ENCODE measurements at places on chromosomes 11 and 22.

DNA sequence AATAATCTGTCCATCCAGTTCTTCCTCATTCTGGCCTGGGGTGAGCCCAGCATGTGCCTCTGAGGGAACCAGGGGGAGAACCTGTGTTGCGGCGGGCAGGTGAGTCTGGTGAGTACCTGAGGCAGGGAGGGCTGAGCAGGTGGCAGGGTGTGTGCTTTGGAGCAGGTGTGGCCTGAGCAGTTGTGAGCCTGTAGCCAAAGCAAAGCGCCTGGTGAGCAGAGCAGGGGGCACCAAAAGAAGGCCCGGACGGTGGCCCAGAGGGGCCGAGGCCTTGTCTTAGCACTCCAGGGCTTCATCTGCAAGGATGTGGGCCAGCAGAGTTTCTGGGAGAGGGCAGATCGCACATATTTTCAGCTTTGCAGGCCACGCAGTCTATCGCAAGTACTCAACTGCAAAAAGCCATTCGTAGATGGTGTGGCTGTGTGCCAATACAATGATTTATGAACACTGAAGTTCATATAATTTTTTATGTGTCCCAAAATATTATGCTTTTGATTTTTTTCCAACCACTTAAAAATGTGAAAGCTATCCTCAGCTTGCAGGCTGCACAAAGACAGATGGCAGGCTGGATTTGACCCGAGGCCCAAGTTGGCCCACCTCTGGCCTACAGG lies 8.7 kb downstream of the GLB1L2 start:
- peak; percentile 87 for DNase-seq

DNA sequence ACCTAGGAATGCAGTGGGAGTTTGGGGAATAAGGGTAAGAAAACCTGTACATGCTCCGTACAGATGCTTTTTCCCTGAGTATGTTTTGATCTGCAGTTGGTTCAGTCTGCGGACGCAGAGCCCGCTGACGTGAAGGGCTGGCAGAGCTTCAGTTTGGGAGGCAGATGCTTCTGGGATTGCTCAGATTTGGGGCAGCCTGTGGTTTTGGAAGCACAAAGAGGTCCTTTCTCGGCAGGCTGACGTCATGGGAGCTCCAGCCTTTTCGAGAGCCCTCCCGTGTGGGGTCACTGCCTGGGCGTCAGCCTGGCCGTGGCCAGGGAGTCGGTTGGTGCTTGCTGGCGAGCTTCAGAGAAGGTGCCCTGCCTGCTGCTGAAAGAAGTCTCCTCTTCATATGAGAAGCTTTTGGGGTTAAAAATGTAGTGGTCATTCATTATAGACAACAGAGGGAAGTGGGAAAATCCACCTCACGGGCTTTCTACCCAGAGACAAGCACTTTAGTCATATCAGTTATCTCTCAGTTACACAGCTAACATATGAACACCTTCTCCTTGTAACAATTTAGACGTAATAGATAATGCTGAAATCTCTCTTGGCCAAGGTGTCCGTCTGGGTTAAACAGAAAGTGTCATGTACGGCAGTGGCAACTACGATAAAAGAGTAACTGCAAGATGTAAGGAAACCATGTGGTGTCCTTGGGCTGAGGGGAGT lies 26.8 kb downstream of the TPCN2 start:
- DNase-seq: no peak

DNA sequence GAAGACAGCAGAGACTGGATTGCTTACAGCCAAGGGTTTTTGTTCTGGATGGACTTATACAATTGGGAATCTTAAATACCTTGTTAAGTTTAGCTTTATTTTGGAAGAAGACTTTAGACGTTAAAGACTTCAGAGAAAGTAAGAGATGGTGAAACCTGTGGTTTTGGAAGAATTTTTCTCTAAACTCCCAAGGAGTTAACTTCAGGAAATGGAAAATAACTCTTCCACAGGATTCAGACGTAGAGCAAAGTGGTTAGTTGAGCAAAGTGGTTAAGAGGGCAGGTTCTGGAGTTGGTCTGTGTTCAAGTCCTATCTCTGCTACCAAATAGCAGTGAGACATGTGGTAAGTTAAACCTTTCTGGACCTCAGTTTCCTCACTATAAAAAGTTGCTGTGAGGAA lies 12.8 kb downstream of the PITPNB start:
- DNase-seq: no peak

DNA sequence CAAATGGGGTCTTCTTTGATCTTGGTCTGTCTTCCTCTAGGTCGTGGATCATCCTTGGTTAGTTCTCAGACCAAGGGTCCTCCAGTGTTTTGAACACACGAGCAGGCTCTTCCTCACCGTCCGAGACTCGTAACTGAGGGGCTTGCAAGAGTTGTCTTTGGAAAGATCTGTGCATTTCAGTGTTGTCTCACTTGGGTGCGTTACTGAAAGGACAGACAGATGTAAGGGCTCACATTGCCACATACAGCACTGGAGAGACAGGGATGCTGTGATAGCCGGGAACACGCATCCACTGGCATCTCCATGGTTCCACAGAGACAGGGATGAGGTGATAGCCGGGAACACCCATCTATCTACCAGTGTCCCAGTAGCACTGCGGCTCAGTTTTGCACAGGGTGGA lies 15.7 kb downstream of the GLB1L2 start:
- DNase-seq: no peak

GRCh38 chr11:42812361-42812760 lies 499.4 kb upstream of the API5 start:
- DNase-seq: no peak

DNA sequence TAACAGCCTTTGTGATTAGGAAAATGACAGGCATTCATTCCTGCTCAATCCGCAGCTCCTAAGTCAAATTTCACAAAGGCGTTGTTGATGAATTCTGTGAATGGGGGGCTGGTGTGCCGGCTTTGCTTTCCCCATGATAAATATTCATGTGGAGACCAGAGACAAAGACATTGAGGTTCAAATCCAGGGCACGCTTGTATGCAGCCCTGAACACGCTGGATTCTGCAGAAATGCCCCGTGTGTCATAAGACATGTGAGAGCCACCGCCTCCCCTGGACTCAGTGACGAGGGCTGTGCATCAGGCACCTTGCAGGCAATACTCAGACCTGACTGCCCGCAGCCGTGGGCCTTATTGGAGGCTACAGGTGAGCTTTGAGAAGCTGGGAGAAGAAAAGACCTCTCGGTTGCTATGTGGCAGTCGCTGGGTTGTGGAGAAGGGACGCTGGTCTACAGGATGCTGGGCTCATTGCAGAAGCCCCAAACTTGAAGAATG lies 906.2 kb downstream of the BRD1 start:
- no peak for DNase-seq

GRCh38 chr11:67445515-67445914 lies 2.2 kb upstream of the CORO1B start:
- DNase-seq: no peak

DNA sequence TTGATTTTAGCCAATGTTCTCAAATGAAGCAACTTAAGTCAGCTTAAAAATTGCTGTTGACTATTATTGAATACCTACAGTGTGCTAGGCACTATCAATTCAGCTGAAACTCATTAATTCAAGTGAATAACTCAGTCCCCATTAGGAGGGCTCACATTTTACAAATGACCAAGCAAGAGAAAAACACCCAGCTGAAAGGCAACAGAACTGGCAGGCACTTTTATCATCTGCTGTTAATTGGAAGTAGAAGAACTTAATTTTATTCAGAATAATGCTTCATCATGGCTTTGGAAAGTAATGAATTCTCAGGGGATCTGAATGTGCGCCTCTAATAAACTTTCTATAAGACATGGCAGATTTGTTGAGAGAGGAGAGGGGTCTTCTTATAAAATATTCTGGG lies 1066.9 kb downstream of the DLG2 start:
- DNase-seq: no peak

DNA sequence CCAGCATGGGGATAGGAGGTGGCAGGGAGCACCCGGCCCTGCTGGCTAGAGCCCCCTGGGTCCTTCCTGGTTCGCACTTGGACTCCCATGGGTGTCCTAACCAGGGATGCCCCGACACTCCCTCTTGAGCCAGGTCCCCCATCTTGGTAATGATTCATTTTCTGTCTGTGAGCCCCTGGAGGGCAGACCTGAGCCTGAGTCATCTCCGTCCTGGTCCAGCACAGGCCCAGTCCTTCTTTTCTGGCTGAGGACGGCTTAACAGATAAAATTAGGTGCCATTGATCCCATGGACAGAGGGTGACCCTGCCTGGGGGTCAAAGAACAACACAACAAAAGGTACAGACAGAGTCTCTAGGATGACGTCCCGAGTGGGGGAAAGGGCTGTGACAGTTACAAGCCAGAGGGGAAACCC lies 3.5 kb downstream of the RHOD start:
- DNase-seq: no peak

DNA sequence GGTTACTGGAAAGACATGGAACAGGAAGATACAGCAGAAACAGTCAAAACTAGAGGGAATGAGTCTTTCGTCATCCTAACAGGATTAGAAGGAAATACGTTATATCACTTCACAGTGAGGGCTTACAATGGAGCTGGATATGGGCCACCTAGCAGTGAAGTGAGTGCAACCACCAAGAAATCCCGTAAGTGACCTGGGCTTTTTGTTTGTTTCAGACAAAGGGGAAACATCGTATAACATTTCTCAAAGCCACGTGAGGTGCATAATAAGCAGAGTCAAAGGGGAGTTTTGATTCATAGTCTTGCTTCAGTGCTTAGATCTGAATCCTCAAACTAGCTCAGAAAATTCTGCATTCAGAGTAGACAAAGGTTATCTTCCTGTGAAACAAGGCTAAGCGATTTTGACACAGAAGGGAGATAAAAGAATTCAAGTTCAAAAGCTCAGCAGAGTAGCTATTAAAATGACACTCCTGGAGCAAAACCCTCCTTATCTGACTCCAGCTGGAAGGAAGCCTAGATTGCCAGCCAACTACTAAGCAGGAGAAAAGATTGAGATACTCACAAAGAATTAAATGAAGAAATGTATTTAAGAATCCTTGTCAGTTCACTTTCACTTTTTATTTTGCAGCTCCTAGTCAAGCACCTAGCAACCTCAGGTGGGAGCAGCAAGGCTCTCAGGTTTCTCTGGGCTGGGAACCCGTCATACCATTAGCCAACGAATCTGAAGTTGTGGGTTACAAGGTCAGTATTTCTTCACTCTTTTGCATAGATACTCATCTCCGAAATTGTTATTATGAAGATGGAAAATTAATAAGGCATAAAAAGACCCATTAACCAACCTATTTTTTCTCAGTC lies 346.4 kb upstream of the ARHGAP42 start:
- DNase-seq: no peak

GRCh38 chr11:118928870-118929500 lies 3.3 kb upstream of the BCL9L start:
- peak; percentile 79 for DNase-seq

GRCh38 chr11:128688896-128689546 lies 4.9 kb upstream of the FLI1 start:
- no peak for DNase-seq

GRCh38 chr11:130213143-130213978 lies 53.8 kb downstream of the ST14 start:
- DNase-seq: peak; percentile 48

DNA sequence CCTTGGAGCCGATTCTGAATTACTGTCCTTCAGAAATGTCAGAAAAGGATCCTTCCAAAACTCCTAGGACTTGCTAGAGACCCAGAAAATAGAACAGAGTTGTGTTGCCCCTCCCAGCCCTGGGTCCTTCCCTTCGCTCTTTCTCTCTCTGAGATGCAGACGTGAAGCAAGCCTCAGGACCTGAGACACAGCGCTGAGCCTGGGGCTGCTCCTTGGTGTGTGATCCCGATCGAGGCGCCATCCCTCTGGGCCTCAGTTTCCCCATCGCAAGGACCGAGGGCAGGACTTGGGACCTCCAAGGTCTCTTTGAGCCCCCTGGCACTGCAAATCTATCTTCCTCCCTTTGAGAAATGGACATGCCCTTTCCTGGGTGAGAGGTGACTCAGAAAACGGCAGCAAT lies 533.5 kb downstream of the TBC1D22A start:
- no peak for DNase-seq

DNA sequence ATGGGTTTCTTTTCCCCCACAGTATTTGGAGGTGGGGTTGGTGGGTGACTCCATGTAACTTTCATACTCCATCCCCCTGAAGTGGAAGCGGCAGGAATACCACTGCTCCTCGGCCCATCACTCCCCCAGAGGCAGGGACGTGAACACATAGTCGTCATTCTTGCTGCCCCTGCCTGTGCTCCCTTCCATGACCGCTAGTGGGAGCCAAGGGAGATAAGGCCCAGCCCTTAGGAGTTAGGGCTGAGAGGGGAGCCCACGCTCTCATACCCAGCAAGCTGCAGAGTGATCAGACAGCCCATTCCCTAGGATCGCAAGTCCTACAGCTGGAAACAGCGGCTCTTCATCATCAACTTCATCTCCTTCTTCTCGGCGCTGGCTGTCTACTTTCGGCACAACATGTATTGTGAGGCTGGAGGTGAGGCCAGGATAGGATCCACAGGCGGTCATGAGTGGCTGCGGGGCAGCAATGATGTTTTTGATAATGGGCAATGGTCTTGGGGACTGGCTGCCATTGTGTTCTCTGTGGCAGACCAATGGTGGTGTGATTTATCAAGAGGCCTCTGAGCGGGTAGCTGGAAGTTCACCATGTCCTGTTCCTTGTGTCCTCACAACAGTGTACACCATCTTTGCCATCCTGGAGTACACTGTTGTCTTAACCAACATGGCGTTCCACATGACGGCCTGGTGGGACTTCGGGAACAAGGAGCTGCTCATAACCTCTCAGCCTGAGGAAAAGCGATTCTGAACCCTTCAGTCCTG lies 15.9 kb downstream of the RHOG start:
- DNase-seq: no peak

- no peak for DNase-seq
These were observed 53.1 kb downstream of the APOL3 start for GRCh38 chr22:36107436-36107835.

GRCh38 chr11:115591380-115591779 lies 87.2 kb upstream of the CADM1 start:
- no peak for DNase-seq

DNA sequence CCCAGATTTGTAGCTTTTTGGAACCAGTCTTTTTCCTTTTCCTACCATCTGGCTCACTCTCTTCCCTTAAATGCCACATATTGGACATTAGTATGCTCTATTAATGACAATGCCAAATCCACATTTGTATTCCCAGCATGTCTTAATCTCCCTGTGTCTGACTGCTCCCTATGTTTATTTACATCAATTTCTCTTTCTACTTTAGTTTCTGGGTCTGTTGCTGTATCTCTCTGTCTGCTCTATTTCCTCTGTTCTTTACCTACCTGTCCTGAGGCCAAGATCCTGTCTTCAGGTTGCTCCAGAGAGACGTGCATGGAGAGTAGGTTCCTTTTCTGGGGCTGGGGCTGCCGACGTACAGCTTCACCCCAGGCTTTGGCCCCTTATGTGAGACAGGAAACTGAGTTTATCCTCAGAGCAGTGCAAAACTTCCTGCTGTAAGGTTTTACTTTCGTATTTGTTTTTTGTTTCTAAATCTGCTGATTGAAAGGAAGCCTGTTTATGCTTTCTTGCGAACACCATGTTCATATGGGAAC lies 25.6 kb downstream of the OR2AG2 start:
- no peak for DNase-seq

DNA sequence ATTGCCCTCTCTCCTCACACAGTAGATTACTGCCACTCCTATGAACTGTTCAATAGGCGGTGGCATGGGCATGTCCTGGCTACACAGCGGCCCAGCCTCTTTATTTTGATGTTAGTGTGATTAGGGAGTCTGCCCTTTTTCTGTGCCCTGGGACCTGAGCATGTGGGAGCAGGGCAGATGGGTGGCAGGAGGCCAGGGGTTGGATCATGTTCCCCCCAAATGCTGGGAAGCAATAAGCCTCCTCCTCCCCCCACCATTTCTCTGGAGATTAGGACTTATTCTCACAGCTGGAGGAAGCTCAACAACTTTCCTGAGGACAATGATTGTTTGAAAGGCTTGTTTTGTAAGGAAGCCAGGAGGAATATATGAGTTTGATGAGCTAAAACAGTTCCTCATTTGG lies 848 bp downstream of the HEPN1 start:
- DNase-seq: no peak

Data from DMS79 treated with DMSO at 0.1 percent for 48 hours (cell line).